ENCODE measurements at places on chromosomes 13 and 19. TPM values are rescaled to one million over a fixed set of nuclear protein-coding genes. Genes with fewer than 3 reads are reported as not detected.
A peak's percentile ranks its signal among the peaks of the same experiment; 100 is the strongest.

GRCh38 chr13:44368062-44368591 lies 5.5 kb upstream of the SERP2 start:
- no peaks in the 10 kb centered on the region for H3K36me3 ChIP-seq
- H3K4me1 ChIP-seq = no peaks in the 10 kb centered on the region
- DNase-seq = no peak
- no peaks in the 10 kb centered on the region for H3K27me3 ChIP-seq
- no peak overlapping the region for H3K27ac ChIP-seq

- no peak for DNase-seq
- no peaks in the 10 kb centered on the region for H3K27me3 ChIP-seq
- peaks cover 31% of the 10 kb centered on the region for H3K36me3 ChIP-seq
- H3K4me3 ChIP-seq = no peak overlapping the region
Measured at GRCh38 chr19:10995926-10996600, 35.2 kb downstream of the SMARCA4 start.

DNA sequence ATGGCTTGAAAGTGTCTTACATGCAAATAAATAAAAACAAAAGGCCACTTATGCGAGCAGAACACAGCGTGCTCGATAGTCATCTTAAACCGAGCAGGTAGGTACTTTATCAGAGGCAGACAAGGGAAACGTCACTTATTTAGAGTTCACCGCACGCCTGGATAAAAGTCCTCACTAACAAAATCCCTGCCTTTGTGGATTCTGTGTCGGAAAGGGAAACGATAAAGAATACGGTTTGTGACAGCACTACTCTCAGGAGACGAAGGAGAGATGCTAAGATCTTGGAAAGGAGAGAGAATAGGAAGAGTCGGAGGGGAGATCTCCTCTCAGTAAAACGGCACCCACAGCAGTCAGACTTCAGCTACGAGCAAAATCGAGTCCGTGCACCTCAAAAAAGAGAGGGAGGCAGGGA lies 581 bp downstream of the RCBTB1 start:
- H3K4me1 ChIP-seq = peaks cover 17% of the 10 kb centered on the region
- DNase-seq = no peak
- no peaks in the 10 kb centered on the region for H3K27me3 ChIP-seq

GRCh38 chr13:78238911-78239310 lies 320.3 kb upstream of the EDNRB start:
- no peak for DNase-seq
- H3K27ac ChIP-seq = no peak overlapping the region
- H3K4me3 ChIP-seq = no peak overlapping the region
- H3K4me1 ChIP-seq = no peaks in the 10 kb centered on the region
- no peaks in the 10 kb centered on the region for H3K27me3 ChIP-seq

DNA sequence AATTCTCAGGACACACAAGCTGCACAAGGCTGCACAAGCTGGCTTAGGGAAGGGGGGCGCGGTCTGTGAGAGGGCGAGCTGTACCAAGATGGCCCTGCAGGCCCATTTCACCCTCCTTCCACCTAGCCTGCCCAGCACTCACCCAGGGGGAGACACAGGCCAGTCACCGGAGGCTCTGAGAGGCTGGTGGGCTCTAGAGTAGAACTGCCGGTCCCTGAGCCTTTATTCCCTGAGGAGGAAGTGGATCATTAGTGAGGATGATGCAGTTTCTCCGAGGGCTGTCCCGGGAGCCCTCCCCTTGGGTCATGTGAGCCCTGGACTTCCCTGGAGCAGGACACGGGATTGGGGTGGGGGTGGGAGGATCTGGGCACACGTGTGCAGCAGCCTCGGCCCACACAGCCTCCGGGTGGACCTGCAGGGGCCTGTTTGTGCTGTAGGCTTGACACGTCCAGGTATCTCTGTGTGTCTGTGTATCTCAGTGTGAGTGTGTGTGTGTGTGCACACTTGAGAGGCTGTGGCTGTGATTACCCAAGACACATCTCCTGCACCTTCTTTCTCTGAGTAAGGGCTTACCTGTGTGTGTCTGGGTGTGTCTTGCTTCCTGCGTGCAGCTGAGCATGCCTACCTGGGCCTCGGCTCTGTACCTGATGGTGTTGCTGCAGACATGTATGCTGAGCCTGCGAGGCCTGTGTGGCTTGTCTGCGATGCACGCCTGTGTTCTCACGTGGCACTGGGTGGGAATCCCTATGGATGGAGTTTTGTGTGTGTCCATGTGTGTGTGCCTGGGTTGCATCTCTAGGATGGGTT lies at the start of gene ACP5:
Gene ACP5 (minus strand): TSS at position 195 of the 807 bp plus-strand sequence. CDS start 328 bp downstream, outside the sequence.
- peaks cover 27% of the 10 kb centered on the region for H3K4me1 ChIP-seq
- H3K36me3 ChIP-seq = no peaks in the 10 kb centered on the region
- H3K4me3 ChIP-seq = peak within 1 kb of the TSS; percentile 56
- no peaks in the 10 kb centered on the region for H3K27me3 ChIP-seq
- H3K27ac ChIP-seq = peak within 1 kb of the TSS; percentile 22

DNA sequence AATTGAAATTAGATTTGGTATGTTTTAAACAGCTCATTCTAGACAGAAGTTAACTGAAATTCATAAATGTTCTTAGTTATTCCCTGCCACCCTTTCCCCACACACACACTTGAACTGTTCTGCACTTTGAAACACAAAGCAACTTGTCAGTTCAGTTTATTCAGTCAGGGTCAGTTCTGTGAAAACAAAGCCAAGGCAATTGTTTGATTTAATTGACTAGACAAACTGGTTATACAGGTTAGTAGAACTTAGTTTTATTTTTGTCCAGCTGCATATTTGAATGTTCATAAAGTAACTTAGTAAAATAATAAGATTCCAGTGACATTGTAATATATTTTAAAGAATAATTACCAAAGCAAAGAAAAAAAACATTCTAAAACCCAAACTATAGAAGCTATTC lies 98.3 kb upstream of the KLF5 start:
- peak overlapping the region; percentile 57 for H3K27ac ChIP-seq
- H3K4me1 ChIP-seq = no peaks in the 10 kb centered on the region
- H3K4me3 ChIP-seq = no peak overlapping the region
- H3K27me3 ChIP-seq = no peaks in the 10 kb centered on the region
- H3K36me3 ChIP-seq = no peaks in the 10 kb centered on the region
- no peak for DNase-seq

DNA sequence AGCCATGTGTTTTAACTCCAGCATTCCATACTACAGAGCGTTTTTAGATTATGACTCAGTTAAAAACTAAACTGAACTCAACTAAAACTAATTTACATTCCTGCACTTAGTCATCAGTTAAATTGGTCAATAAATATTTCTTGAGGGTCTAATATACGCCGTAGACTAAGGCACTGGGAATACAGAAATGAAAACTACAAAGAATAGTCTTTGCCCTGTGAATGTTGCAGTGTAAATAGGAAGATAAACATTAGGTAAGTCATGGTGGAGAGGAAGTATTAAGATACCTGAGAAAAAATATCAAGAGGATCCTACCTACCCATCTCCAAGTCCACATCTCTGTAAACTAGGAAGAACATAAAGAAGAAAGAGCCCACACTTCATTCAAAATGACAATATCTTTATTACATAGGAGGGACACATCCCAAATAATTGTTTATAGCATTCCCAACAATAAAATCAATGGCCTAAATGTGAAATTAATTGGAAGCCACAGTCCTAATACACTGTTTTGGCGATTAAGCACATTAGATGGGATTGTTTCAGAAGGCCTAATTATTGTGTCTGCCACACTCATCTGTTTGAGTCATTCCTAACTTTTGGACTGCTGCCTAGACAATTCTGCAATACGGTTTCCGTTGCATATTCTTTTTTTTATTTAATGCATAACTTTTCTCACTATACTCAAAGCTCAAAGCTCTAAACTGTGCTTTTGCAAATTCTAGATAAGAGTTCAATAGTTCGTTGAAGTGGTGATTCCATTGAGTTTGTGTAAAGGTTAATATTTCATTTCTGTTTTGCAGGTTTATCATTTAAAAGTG lies 52.9 kb downstream of the MBNL2 start:
- DNase-seq = no peak
- no peaks in the 10 kb centered on the region for H3K36me3 ChIP-seq
- no peaks in the 10 kb centered on the region for H3K27me3 ChIP-seq
- peak overlapping the region; percentile 75 for H3K27ac ChIP-seq

ZNF534 gene
- total RNA-seq = not detected

KLHL1 gene
- not detected for total RNA-seq

All from esophagus squamous epithelium (tissue), 5 donors.